Peyer's patch (tissue), 4 donors: ENCODE measurements at places on chromosomes 3 and 15. TPM values are rescaled to one million over a fixed set of nuclear protein-coding genes. Genes with fewer than 3 reads are reported as not detected.

- no peak for DNase-seq
Observed at GRCh38 chr3:122689587-122689986, 8.9 kb downstream of the PARP14 start.

DNA sequence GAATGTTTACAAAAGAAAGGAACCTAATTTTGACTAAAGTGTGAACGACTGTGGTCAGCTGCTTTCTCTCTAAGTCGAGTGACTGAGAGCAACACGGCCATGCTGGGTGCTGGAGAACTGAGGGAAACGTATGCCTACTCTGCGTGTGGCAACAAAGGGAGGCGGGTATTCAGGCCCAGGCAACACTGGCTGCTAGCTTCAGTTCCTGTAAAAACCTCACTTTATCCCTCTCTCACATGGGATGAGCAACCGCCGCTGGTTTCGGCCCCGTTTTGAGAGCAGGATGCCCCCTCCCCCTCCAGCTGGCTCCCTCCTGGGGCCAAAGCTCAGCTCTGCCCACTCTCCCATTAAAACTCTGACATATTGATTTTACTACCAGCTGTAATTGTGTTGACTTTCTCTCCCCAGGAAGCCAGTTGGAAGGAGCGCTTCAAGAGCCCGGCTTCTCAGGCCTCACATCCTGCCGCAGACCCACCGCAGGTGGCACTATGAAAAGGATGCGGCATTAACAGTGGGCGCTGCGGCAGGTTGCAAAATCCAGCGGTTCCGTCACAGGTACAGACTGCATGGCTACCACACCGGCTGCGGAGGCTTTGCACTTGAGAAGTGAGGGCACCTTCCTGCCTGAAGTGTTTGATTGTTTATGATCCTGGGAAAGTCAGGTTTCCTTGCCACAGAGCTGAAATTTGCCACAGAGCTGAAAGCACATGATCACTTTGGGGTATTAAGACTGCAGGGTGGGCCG, 12.7 kb downstream of the PLXND1 start:
- no peak for DNase-seq

CLDN18 gene
- not detected for total RNA-seq

DNA sequence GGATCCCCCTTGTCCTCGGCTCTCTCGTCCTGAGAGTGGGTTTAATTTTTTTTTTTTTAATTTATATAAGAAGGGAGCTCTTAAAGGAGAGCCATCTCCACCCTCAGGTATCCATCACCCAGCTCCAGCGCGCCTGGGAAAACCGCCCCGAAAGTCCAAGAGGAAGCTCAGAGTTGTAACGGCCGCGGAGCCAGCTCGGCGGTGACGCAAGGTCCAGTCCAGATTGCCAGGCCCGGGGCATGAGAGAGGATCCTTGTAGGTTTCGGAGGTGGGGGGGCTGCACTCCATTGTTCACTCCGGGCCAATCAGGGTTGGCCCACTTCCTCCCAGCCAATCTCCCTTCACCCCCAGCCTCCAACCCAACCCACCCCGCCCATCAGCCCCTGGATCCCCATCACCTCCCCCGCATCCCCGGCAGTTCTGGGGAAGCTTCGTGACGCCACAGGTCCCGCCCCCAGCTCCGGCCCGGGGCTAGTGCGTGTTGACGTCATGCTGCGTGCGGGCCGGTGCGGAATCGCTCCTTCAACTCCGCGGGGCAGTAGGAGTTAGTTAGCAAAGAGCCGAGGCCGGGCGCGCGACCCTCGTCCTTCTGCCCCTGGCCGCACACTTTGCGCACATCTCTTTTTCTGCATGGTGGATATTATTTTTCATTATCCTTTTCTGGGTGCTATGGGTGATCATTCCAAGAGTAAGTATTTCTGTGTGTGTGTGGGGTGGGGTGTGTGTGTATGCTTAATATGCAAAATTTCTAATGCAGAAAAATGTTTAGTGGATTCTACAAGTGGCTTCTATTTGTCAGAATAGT, at the start of gene ISL2:
ISL2 (plus strand) TSS at position 520 of the 805 bp plus-strand sequence; CDS start at position 631, 111 bp downstream.
- peak; percentile 68 for DNase-seq

DNA sequence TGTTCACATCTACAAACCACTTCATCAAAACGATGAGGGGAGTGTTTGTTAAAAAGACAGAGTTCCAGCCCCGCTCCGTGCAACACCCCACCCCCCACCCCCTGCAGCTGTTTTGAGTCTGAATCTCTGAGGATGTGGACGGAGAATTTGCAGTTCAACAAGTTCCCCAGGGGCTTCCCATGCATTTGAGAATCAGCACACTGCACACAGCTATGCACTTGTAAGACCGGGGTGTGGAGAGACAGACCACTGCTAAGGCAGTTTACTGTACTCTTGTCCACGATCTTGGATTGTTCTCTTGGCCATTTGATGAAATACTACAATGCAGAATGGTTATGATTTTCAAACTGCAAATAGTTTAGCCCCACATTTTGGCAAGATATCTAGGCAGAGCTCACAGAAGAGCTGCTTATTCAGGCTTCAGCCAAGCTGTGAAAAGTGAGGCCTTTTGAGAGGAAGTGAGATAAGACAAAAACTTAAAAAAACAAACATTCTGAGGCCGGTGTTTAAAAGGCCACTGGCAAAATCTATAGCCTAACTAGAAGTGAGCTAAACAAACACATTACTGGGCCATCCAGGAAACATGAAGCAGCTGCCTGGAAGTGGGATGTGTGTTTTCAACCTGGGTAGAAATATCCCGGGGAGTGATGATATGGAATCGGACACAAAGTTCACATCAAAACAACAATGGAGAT, 308.2 kb upstream of the ADAMTS9 start:
- no peak for DNase-seq

GRCh38 chr3:188687389-188687788, 484.4 kb upstream of the TPRG1 start:
- DNase-seq, result no peak
